CD8-positive, alpha-beta T cell (primary cell): ENCODE measurements at places on chromosomes 7 and 10.

- DNase-seq: peak; percentile 3
Observed at GRCh38 chr10:94630017-94630688, 53.4 kb upstream of the CYP2C18 start.

- DNase-seq: no peak
Observed at GRCh38 chr7:104972500-104972899, 41.5 kb upstream of the KMT2E start.

DNA sequence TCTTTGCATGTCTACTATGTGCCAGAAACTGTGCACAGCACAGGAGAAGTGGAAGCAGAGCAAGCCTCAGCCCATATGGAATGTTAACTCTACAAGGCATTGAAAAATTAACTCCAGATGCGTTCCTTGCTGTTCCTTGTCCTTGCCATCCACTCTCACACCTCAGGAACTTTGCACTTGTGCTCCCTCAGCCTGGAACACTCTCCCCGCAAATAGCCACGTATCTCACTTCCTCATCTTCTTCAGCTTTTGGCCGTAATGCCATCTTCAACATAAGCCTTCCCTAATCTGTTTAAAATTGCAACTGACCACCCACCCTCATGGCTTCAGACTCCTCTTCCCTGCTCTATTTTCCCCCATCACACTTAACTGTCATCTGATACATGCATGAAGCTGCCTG, 83.2 kb upstream of the CAPZA2 start:
- DNase-seq: no peak

- no peak for DNase-seq
Observed at GRCh38 chr7:96648784-96649183, 60.9 kb downstream of the SEM1 start.

DNA sequence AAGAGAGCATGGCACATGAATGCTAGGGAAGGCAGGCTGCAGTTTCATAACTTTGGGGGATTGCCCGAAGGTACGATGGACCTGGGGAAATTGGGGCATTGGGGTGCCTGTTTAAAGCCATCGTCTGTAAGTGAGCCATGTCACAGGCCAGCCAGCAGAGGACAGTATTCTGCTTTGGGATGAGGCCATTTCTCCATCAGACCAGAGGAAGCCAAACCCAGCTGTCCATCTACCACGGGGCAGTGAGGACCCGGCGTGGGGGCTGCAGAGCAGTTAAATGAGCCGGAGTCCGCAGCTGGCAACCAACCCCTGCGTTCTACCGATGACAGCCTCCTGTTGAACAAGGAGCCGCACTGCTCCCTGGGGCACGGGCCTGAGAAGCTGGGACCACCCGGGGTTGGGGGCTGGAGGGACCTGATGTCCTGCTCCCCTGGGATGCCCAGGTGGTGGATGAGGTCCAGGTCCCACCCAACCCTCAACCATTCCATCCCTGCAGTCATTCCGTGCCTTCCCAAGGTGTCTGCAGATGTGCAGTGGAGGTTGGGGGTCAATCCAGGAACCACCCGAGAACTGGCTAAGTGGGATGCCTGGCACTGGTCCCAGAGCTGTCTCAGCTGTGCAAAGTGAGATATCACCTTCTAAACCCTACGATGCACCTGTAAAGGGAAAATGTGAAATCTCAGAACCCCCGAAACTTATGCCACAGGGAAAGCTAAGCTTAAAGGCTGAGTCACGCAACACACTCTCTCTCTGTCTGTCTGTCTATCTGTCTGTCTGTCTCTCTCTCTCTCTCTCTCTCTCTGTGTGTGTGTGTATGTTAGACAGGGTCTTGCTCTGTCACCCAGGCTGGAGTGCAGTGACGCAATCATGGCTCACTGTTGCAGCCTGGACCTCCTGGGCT, 12.1 kb upstream of the RHBDD2 start:
- DNase-seq: peak; percentile 64

DNA sequence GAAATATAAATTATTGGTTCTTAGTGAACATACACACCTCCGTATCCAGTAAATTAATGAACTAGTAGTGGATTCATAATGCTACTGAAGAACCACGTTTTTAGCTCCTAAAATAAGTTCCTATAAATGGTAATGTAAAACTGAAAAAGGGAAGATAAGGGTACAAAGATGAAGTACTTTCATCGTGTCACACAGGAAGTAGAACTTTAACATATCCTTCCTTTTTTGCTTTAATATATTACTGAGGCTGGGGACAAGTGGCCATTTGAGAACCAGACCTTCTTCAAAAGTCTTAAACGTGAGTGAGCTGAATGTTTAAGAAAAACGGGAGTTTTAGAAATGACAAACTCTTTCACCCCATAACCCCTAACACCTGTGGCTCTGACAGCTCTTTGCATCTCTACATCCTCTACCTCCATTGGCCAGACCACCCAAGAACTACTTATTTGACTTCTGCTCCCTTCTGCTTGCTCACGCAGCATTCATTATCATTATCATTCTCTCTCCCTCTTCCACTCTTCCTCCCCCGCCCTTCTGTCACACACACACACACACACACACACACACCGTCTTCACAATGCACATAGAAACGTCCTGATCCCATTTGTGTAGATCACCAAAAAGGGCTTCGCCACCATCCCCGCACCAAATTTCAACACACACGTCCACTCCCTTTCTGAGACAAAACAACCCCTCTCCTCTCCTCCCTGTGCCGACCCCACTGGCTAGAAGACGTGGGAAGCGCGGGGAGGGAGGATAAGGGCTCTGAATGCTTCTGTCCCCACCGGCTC, 677 bp downstream of the SKAP2 start:
- peak; percentile 65 for DNase-seq

DNA sequence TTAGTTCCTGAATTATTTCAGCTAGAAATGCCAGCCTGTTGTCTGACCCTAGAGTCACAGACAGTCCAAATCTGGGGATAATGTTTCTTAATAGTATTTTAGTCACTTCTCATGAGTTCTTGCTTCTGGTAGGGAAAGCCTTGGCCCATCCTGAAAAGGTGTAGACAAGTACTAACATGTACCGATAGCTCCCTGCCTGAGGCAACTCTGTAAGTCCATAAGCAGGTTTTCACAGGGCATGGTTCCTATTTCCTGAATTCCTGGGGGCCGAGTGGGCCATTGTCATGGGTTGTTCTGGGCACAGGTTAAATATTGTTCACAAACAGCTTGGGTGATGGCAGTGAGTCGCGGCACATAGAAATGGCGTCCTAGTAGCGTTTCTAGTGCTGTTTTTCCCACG, 3.1 kb upstream of the ZNF117 start:
- DNase-seq: no peak

GRCh38 chr10:48246501-48246900, 28.0 kb downstream of the FRMPD2 start:
- no peak for DNase-seq

DNA sequence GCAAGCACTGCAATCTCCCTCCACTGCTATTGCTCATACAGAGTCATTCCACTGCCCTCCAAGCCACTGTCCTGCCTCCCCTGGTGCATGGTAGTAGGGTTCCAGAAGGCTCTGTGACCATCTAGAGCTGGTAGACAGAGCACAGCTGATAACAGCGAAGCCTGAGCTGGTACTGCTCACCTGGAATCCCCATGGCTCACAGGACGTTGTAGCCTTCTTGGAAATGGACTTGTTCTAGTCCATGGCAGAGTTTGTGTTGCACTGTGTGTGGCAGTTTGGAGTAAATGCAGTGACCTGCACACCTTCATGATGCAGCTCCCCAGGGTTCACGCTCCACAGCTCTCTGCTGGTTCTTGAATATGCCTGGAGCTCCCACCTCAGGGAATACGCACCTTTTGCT, 67.0 kb downstream of the ITGA8 start:
- DNase-seq: no peak

DNA sequence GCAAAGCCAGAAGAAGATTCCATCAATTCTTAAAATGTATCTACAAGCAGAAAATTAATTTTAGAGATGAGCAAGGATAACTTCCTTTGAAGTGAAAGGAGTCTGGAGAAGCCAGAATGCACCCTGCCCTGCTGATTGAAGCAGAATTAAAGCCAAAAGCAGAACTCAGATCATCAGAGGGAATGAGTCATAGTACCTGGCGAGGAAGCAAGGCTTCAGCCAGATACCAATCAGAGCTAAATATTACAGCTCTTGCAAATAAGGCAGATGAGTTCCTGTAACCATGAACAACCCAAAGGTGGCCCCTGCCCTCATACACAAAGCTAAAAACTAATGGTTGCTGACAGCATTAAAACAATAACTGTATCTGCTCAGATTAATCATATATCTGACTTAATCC, 10.4 kb downstream of the HTR7 start:
- DNase-seq: no peak

GRCh38 chr7:85805656-85806055, 618.8 kb upstream of the SEMA3D start:
- DNase-seq: no peak

GRCh38 chr10:8894148-8894547, 839.7 kb downstream of the GATA3 start:
- DNase-seq: no peak
